ENCODE measurements at places on chromosomes 3 and 15.

GRCh38 chr15:90200534-90201129, 498 bp upstream of the SEMA4B start:
- peak; percentile 35 for DNase-seq

DNA sequence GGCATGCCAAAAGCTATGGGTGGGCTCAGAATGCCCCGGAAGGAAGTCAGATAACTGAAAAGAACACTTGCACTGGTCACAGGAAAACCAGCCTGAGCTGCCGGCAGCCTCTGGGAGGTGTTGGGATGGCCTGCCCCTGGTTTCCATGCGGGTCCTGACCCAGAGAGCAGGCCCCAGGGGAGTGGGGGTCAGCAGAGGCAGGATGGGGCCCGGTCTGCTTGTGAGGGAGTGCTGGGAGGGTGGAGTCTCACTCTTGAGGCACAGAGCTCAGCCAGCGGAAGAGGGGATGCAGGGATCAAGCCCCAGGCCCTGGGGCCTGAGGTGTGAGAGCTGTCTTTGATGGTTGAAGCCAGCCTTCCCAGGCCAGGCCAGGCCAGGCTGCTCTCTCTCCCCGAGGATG, 2.4 kb upstream of the RPUSD3 start:
- no peak for DNase-seq

- no peak for DNase-seq
These were observed 208.1 kb downstream of the VGLL3 start for GRCh38 chr3:86782866-86783265.

- peak; percentile 53 for DNase-seq
These were observed 459.4 kb downstream of the GBE1 start for GRCh38 chr3:81302045-81302444.

GRCh38 chr15:69074001-69074842, 59.7 kb downstream of the NOX5 start:
- peak; percentile 45 for DNase-seq

GRCh38 chr3:32399030-32399620, 7.5 kb downstream of the CMTM7 start:
- DNase-seq, result no peak

GRCh38 chr3:123385001-123385401, 63.9 kb downstream of the ADCY5 start:
- DNase-seq, result no peak

DNA sequence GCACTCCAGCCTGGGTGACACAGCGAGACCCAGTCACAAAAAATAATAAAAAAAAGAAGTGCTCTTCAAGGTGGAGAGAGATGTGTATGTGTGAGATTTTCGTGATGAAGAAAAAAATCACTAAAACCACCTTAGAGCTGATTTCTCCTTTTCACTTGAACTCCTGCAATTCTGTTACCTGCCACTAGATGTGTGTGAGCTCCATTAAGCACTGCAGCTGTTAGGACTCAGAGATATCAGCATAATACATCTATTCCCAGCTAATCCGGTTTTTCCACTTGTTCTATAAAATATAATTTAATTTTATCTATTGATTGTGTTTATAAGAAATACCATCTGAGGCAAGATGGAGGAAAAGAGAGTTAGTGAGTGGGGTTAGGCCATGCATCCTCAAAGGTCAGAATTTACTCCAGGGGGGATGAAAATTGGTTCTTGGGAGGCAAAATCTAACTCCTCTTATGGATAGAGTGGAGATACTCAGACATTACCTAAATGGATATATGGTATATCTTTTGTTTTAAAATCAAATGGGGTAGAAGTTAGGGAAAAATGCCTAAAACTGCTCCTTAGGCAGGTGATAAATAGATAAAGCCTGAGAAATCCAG, 152.7 kb downstream of the IL20RB start:
- DNase-seq, result no peak

GRCh38 chr15:70420086-70420947, 322.6 kb upstream of the TLE3 start:
- DNase-seq, result no peak

- no peak for DNase-seq
These were observed 191.9 kb downstream of the GABRB3 start for GRCh38 chr15:26580943-26581342.

GRCh38 chr3:194953291-194953690, 267.6 kb downstream of the FAM43A start:
- no peak for DNase-seq

DNA sequence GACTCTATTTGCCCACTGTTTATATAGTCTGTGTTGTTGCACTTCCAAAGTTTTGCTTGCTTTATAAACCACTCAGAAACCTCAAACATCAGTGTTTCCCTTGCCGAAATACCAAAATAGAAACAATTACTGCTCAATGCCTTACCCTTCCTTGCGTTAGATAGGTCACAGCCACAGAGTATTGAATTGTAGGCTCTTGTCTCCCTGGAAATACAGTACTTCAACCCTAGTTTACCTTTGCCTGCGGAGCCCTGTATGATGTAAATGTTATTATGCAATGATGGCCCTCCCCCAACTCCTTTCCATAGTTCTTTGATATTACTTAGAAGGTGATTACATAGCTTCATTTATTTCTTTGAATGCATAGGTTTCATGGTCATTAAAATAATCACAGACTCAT, 44.2 kb downstream of the SOX2 start:
- no peak for DNase-seq

DNA sequence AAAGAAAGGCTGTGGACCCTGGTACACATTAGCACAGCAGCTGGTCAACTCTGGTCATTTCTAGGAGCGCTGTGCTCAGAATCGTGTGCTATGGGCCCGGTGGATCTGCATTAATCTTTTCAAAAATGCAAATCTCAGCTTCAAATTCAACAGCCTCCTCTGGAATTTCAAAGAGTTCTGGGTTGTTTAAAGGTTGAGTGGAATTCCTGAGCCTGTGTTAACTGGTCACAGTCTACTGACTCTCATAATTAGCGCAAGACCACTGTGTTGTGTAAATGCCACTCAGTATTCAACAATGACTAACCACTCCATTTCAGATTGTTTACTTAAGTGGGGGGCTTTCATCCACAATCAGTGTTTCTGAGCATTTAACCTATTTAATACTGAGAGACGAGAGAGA, 2.7 kb upstream of the ARNT2 start:
- no peak for DNase-seq

DNA sequence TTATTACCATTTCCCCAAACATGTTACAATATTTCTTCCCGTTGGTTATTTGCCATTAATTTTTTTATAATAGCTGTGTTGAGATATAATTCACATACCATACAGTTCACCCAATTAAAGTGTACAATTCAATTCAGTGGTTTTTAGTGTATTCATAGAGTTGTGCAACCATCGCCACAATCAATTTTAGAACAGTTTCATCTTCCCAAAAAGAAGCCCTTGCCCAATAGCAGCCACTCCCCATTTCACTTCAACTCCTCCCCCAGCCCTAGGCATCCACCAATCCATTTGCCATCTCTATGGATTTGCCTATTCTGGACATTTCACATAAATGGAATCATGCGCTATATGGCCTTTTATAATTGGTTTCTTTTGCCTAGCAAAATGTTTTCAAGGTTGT, 225.1 kb downstream of the EPHB1 start:
- DNase-seq, result no peak

GRCh38 chr15:88657326-88658069, 18.7 kb downstream of the ISG20 start:
- DNase-seq, result peak; percentile 65

DNA sequence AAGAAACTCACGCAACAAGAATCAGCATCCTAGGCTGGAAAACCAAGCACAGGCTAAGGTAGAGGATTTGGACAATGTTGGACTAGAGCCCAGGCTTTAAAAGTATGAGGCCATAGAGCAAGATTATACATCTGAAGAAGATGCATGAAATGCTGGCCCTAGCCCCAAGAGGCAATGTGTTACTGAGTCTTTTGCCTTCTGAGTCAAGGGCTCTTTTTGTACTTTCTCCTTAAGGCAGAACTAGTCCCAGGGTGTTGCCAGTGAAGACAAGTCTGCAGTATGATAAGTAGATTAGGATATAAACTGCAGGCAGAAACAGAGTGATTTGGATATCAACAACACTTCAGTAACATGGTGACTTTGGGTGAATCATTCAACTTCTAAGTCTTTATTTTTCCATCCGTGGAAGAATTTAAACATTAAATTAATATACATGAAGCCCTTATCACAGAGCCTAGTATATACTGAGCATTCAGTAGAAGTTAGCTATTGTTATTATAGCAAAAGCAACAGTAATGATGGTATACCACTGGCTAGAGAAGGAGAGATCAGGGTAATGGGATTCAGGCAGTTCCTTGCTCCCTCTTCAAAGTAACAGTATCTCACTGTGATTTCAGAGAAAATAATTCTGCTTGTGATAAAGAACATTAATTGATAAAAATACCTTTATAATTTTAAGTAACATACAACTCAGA, 99.9 kb upstream of the MLF1 start:
- no peak for DNase-seq

- DNase-seq, result peak; percentile 81
These were observed 237.7 kb downstream of the SLCO3A1 start for GRCh38 chr15:92091155-92091734.

Measured in head of caudate nucleus (tissue), 42 donors.